ENCODE measurements at places on chromosomes 13 and 19.
A peak's percentile ranks its signal among the peaks of the same experiment; 100 is the strongest.

- no peak for DNase-seq
Measured at GRCh38 chr19:30587869-30588268, 215.7 kb downstream of the ZNF536 start.

GRCh38 chr13:80462037-80462436 is 121.1 kb upstream of the SPRY2 start:
- no peak for DNase-seq

DNA sequence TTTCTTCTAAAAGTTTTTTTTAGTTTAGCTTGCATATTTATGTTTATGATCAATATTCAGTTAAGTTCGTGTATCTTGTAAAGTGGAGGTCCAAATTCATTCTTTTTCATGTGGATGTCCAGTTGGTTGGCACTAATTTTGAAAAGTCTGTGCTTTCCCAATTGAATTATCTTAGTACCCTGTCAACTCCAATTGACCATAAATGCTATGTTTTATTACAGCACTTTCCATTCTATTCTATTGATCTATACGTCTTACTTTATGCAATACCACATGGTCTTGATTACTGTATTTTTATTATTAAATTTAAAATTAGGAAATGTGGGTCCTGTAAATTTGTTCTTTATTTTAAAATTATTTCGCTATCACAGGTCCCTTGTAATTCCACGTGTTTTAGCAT is 837.6 kb upstream of the SLC10A2 start:
- no peak for DNase-seq

- no peak for DNase-seq
Measured at GRCh38 chr13:24748061-24748400, 15.9 kb upstream of the RNF17 start.

DNA sequence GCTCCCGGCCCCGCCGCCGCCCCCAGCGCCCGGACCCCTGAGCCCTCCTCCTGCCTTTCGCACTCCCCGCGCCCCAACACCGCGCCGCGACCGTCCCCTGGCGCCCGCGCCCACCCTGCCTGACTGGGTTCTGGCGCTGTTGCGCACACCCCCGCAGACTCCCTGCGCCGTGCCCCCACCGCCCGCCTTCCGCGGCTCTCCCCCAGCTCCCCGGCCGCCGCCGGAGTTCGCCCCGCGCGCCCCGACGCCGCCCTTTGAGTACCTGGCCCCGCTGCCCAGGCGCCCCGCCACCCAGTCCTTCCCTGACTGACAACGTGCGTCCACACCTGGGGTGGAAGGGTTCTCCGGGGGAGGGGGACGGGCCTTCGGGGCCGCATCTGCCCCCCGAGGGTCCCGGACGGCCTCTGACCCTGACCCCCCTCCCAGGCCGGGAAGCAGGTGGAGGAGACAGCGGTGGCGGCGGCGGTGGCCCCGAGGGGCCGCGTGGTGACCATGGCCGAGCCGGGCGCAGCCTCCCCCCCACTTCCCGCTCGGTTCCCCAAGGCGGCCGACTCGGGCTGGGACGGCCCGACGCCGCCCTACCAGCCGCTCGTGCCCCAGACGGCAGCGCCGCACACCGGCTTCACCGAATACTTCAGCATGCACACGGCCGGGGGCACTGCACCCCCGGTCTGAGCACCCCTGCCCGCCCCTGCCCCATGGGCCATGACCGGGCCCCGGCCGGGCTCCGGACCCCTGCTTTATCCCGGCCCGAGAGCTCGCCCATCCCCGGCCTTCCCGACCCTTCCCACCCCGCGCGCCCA is 1.4 kb upstream of the MEGF8 start:
- no peak for DNase-seq

- no peak for DNase-seq
Measured at GRCh38 chr13:37457612-37458011, 141.0 kb downstream of the POSTN start.

- DNase-seq, result no peak
Measured at GRCh38 chr13:61880578-61881283, 465.1 kb upstream of the PCDH20 start.

DNA sequence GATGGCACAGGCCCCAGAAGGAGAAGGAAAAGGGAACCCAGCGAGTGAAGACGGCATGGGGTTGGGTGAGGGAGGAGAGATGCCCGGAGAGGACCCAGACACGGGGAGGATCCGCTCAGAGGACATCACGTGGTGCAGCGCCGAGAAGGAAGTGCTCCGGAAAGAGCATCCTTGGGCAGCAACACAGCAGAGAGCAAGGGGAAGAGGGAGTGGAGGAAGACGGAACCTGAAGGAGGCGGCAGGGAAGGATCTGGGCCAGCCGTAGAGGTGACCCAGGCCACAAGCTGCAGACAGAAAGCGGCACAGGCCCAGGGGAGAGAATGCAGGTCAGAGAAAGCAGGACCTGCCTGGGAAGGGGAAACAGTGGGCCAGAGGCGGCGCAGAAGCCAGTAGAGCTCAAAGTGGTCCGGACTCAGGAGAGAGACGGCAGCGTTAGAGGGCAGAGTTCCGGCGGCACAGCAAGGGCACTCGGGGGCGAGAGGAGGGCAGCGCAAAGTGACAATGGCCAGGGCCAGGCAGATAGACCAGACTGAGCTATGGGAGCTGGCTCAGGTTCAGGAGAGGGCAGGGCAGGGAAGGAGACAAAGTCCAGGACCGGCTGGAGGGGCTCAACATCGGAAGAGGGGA is 1.1 kb downstream of the PPP1R12C start:
- no peak for DNase-seq

- no peak for DNase-seq
Measured at GRCh38 chr13:99686157-99686572, 184.9 kb downstream of the TM9SF2 start.

DNA sequence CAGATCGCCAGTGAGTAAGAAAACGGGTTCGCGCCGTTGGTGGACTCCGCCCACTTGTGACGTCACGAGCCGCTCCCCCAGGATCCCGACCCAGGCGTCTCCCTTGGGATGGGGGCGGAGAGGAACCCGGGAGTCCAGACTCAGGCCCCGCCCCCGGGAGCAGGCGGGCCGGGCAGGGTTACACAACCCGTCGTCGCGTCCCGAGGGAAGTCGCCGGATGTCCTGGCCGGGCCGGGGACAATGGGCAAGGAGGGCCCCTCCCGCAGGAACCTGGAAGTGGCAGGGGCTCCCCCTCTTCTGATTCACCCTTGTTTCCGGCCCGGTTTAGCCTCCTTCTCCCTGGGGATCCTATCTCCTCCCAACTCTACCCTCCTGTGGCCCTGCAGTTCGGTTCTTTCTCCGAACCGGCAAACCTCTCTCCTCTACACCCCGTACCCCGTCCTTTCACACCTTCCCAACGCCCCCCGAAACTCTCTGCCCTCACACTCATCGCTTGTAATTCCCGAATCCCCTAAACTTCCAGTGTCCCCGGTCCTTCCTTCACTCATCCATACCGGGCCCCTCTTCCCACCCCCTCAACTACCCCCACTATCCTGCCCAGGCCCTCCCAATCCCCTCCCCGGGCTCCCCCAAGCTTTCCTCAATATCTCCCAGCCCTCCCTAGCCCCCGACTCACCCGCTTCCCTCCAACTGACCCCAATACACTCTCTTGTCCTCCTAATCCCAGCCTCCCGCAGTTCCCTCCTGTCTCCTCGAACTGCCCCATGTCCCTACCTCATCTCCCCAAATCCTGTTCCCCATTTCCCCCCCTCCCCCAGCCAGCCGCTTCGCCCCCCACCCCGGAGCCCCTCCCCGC is 20.0 kb upstream of the ERCC1 start:
- peak; percentile 92 for DNase-seq

DNA sequence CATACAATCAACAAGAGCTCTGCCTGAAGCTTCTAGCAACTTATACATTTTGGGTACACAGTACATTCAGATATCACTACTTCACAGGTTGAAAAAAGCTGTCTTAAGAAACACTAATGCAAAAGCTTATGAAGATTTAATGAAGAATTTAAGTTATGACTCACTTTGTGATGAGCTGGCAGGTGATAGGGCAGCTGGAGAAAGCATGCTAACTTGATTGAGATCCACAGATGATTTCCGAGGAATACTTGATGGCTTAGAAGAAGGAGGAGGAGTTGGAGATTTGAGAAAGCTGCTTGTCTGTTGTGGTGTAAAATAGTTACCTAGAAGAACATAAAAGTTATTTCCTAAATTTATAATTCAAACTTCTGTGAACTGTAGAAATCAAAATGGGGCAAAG is 23.3 kb downstream of the EXOSC8 start:
- no peak for DNase-seq

DNA sequence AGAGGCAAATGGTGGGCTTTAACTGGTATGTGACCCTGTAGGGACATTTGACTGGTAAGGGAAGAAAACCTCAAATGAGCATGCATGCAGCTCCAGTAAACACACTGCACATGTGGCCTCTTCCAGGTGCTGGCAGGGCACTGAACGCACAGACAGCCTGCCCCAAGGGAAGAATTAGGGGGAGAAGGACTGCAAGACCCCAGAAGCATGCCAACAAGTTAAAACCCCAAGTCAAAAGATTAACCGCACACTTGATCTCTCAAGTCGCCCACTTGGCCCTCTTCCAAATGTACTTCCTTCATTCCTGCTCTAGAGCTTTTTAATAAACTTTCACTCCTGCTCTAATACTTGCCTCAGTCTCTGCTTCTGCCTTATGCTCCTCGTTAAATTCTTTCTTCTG is 46.9 kb upstream of the SLITRK1 start:
- no peak for DNase-seq

Measured in NCI-H1930 (cell line).